ENCODE measurements at places on chromosomes 4 and X.

DNA sequence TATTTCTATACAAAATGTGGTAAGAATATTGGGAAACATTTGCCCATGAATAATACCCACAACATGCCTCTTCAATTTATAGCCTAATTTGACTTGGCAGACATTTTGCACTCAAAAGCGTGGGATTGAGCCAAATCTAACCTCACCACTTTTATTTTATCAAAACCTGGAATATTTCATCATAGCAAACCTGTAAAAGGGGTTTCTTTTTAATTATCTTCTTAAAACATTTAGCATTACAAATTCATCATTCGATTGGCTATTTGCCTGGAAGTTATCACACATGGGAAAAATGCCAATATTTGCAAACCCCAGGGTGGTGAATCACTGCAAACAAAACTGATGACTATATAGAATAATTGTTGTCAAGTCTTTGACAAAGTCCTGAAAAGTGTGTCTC lies 56.2 kb downstream of the VCX3B start:
- DNase-seq: no peak

- DNase-seq: no peak
These were observed 23.9 kb downstream of the MANBA start for GRCh38 chr4:102736636-102737549.

DNA sequence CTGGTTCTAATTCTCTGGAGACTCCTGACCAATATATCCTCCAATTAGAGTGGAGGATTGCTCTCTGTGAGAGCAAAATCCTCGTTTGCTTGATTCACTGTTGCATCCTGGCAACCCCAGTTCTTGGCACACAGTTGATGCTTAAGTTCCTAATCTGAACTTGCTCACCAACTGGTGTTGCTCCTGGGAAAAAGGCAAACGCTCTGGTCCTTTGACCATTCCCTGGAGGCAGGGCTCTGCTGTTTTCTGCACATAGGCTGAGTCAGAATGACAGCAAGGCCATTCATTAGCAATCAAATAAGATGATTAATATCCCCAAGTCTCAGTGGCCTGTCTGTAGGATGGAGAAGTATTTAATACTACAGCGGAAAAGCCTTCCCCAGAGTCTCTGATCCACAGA lies 172.7 kb upstream of the TBC1D9 start:
- no peak for DNase-seq

- DNase-seq: no peak
These were observed 40.9 kb upstream of the IL15 start for GRCh38 chr4:141595531-141595930.

GRCh38 chrX:71198066-71198465 lies 25.0 kb upstream of the GJB1 start:
- no peak for DNase-seq

GRCh38 chr4:85756938-85757337 lies 282.0 kb downstream of the ARHGAP24 start:
- DNase-seq: no peak

GRCh38 chrX:103861200-103861599 lies 29.1 kb upstream of the RAB9B start:
- no peak for DNase-seq

GRCh38 chr4:54315561-54316538 lies 86.8 kb downstream of the PDGFRA start:
- no peak for DNase-seq

GRCh38 chrX:29813174-29813573 lies 402.2 kb upstream of the MAGEB2 start:
- no peak for DNase-seq

- no peak for DNase-seq
These were observed 24.4 kb downstream of the TNIP3 start for GRCh38 chr4:121139533-121140222.

DNA sequence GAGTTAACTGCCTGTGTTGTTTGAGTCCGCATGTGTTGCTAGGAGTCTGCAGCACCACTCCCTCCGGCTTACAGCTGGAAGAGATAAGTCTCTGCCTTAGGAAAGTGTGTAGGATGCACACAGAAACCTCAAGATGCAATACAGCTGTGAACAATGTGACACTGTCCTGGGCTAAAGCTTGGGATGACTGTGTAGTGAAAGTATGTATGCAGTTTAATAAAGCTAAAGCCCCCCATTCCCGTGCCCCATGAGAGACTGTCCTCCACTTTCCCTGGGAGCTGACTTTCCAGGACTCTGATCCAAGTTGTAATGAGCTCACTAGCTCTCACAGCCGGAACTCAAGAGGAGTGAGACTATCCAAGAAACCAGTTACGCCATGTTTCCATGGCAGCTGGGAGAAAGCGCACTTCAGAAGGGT lies 156.6 kb upstream of the FTHL17 start:
- no peak for DNase-seq

GRCh38 chr4:55008166-55009056 lies 117.0 kb downstream of the KDR start:
- no peak for DNase-seq

GRCh38 chr4:54094451-54094850 lies 5.5 kb upstream of the GSX2 start:
- DNase-seq: no peak

GRCh38 chr4:113209652-113210320 lies 160.3 kb downstream of the ANK2 start:
- DNase-seq: no peak

GRCh38 chr4:109764376-109764775 lies 34.5 kb upstream of the PLA2G12A start:
- DNase-seq: no peak

DNA sequence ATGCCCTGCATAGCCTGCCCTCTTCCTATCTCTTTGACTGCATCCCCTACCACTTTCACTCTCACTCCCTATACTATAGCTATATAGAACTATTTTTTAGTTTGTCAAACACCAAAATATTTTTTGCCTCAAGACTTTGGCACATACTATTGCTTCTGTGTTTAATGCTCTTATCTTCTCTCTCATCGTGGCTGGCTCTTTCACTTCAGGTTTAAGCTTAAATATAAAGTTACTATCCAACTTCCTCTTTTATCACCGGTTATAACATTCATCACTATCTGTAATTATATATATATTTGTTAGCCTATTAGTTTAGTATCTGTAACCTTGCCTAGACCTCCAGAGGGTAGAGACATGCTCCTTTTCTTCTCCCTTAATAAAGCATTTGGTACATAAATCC lies 11.5 kb upstream of the HMGB2 start:
- no peak for DNase-seq

GRCh38 chrX:129925305-129926092 lies 19.5 kb downstream of the UTP14A start:
- DNase-seq: peak; percentile 21

- DNase-seq: no peak
These were observed 19.7 kb downstream of the CPEB2 start for GRCh38 chr4:15021946-15022345.

GRCh38 chr4:56731857-56732256 lies 50.8 kb upstream of the HOPX start:
- no peak for DNase-seq

DNA sequence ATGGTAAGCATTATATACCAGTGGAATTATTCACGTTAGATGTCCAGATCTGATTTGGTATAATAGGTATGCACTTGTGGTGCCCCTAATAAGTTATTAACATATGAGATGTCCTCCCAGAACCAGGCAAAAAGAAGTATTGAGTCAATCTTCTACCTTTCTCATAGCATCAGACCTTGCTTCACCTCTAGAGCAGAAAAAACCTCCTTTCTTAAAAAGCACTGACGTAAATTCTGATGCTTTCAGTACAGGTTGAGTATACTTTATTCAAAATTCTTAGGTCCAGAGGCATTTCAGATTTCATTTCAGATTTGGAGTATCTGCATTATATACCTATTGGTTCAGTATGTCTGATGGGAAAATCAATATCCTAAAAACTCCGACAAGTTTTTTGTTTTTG lies 22.4 kb downstream of the LEF1 start:
- DNase-seq: no peak

DNA sequence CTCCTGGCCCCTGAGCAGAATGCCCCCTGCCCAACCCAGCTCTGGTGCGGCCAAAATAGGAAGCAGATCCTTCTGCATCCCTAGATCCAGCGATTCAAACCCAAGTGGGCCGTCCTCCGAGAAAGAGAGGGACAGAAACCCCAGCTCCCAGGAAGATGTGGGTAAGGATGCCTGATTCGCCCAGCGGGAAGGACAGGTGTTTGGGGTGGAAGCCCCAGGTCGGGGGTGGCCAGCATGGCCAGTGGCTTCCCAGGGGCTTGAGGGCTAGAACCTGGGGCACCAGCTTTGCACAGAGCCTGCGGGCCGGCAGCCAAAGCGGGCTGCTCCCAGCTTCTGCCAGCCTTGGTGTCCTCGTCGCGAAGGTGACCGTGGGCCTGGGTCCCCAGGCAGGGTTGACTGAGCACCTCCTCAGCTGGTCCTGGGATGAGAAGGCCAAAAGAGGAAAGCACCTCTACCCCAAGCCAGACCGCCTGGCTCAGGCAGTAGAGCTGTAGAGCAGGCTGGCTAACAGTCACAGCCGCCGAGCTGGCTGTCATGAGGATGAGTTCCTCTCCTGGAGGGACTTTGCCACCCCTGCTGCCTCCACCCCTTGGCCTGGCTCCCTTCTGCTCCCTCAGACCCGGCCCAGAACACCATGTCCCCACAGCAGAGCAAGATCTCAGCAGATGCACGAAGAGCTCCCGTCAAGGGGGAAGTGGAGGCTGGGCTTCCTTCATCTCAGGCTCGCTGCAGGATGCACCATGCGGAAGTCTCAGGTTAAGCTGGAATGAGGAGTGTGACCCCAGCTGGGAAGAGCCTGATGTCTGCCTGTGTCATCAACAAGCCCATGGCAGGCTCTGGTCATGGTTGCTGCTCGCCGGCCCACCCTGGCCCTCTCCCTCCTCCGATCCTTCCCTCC lies 59.9 kb downstream of the CPZ start:
- no peak for DNase-seq

GRCh38 chr4:48225368-48226141 lies 44.1 kb downstream of the TEC start:
- DNase-seq: no peak

GRCh38 chrX:94178145-94178788 lies 504.3 kb downstream of the FAM133A start:
- DNase-seq: no peak

DNA sequence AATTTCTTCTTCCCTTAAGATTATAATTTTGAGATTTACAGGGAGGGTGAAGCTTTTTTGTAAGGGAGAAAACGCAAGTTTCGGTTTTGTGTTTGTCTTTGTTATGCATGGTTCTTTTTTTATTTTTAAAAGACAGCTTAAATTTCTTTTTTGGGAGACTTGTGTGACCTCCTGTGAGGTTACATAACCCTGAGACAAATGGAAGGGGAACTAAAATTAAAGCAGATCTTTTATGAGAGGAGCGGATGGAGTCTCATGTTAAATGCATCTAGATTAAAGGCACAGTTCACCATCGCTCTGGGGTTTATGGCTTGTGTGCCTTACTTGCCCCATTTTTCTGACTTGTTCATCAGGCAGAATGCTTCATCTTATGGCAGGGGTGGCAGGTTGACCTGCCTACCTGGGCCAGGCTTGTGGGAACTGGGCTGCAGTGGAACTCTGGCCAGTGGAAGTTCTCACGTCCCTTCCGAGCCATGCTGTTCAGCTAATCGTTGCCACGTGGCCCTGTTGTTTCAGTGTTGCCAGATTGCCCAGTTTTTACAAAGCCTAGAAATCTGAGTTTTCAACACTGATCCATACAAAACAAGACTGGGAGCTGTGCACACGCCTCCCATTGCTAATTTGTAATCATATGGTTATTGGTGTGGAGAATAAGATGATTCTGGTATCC lies 291.8 kb downstream of the ARHGAP10 start:
- DNase-seq: no peak

DNA sequence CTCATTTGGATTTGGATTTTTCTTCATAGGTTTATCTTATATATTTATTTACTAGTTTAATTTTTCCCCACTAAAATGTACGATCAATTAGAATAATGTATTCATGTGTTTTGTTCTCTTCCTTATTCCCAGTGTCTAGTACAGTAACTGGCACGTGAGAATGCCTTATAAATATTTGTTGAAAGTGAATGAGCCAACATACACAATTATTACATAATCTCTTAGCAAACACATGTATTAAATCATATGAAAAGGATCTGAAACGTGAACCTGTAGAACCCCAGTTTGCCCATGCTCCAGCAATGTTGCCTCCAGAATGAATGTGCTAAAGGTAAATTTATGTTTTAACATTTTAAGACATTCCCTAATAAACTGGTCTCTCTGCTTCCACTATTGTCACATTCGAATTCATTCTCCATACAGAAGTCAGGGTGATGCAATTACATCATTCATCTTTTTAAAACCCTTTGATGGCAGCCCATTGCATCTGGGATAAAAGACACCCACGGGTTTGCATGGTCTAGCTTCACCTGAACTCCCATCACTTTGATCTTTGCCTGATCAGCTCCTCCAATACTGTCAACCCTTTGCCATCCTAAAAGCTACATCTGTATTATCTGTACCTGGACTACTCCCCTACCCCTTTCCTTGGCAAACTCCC lies 30.7 kb upstream of the AREG start:
- no peak for DNase-seq

DNA sequence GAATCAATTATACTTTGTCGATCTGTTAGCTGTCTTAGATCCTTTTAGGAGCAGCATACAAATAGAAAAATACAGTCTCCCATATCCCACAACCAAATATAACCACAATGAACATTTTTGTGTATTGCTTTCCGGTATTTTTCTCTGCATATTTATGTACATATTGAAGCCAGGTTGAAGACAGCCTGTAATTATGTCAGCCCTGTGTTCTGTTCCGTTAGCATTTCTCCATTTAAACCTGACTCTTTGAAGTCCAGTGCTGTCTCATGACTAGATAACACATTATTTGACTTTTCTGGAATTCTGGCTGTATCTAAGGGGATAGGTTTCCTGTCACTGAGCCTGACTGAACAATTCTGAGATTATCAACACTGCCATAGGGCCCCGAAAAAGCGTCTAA lies 4.0 kb upstream of the SLC34A2 start:
- DNase-seq: no peak

DNA sequence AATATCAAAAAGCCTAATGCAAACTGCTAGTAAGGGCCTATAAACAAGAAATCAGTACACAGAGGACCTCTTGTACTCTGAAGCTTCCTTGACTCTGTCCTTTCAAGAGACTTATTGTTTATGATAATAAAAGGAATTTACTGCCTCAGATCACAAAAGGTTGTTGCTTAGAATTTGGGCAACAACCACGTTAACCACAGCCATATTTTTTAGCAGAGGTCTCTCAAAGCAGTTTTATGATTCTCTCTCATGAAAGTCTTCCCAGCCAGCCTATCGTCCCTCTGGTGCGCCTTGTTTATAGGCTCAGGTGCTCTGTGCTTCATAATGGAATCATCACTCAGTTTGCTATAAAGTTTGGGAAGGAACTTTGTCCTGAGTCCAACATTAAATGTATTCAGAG lies 270.6 kb downstream of the RCHY1 start:
- DNase-seq: no peak

All from stimulated activated CD4-positive, alpha-beta T cell treated with anti-CD3 and anti-CD28 coated beads, Interleukin-15, amount 100 ng/mL, for 48 hours (primary cell).